Cerebellum (tissue), 4 donors: ENCODE measurements at places on chromosomes 7 and 10. TPM values are rescaled to one million over a fixed set of nuclear protein-coding genes. Genes with fewer than 3 reads are reported as not detected.

DNA sequence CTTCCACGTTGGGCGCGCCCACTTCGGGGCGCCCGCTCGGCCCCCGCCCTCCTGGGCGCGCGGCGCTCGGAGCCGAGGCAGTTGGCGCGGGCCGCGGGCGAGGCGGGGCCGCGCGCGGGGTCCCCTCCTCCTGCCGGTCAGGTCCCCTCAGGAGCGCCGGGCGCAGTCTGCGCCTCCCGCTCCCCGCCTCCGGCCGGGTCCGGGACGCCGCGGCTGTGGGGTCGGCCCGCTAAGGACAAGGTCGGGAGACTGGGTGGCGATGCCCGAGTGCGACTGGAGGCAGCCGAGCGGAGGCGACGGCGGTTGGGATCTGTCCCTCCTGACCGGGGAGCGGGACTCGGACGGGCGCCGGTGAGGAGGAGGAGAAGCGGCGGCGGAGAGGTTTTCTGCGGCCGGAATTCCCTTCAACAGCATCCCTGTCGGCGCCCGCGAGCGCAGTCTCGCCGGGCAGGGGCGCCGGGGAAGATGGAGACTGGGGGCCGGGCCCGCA is at the start of gene ATRNL1:
Gene ATRNL1, plus strand, starts transcription at position 80 of the 490 bp plus-strand sequence. Its CDS starts 386 bp downstream, at position 466.
- DNase-seq: peak; percentile 8

DNA sequence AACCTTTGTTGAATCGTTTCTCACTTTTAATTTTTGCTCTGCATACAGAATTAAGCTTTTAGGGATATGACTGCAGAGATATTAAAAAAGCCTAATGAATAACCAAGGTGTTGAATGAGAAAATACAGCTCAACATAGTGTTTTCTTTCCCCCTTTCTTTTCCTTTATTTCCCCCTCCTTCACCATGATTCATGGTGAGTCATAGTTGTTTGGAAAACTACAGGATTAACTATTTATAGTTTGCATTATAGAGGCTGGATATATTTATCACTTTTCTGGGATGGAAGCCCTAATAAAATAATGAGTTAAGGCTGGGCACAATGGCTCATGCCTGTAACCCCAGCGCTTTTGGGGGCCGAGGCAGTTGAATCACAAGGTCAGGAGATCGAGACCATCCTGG is 115.0 kb downstream of the DNAJB9 start:
- DNase-seq: no peak

The CARD11 gene
- total RNA-seq: 0.27 TPM

The DPYSL4 gene
- 44.5 TPM for total RNA-seq

GRCh38 chr7:114048386-114049235 is 129.8 kb upstream of the PPP1R3A start:
- DNase-seq: no peak

GRCh38 chr7:27107391-27108381 is 5.2 kb upstream of the HOXA2 start:
- no peak for DNase-seq

- DNase-seq: no peak
Observed at GRCh38 chr7:141011443-141011842, 3.3 kb downstream of the MRPS33 start.

- DNase-seq: no peak
Observed at GRCh38 chr7:92368741-92369140, 78.5 kb upstream of the GATAD1 start.

GRCh38 chr7:78435355-78435754 is 636.8 kb downstream of the PHTF2 start:
- DNase-seq: no peak

GRCh38 chr10:14377591-14378175 is 47.0 kb upstream of the FRMD4A start:
- DNase-seq: no peak

- peak; percentile 15 for DNase-seq
Observed at GRCh38 chr7:123580406-123581161, 21.0 kb upstream of the ASB15 start.

The FGL2 gene
- total RNA-seq: 19.1 TPM

- DNase-seq: no peak
Observed at GRCh38 chr10:1674501-1674900, 62.8 kb downstream of the ADARB2 start.

The SYNPO2L gene
- total RNA-seq: not detected

The DGKI gene
- 79.2 TPM for total RNA-seq

DNA sequence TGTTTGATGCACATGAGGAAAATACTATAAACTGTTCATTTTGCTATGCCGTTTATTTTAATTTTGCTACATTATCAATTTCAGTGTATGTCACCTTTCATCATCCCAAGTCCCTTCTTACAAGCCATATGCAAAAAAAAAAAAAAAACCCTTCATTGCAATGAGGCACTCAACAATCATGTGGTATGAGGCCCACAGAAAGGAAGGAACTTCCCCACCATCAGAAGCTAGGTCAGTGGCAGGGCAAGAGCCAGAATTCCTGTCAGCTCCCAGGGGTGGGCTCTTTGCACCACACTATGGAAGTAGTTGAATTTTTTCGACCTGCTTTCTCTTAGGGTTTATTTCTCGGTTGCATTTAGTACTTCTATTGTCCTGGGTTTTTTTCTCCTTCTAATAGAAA is 75.4 kb downstream of the NOC3L start:
- no peak for DNase-seq

The GNA12 gene
- total RNA-seq: 24.1 TPM

GRCh38 chr7:51727441-51727840 is 410.8 kb upstream of the COBL start:
- no peak for DNase-seq

The CCDC3 gene
- 10.8 TPM for total RNA-seq

DNA sequence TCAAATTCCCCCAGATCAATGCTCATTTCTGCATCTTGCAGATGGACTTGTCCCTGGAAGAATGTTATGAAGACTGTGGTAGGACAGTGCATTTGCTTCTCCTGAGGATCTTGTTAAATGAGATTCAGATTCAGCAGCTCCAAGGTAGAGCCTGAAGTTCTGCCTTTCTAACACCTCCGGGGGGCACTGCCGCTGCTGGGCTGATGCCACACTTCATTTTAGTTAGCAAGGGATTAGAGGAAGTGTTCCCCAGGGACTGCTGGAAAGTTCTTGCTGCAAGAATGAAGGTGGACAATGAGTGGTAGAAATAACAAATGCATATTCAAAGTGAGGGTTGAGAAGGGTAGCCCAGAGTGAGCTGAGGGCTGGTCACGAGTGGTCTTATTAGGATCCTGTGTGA is 434.3 kb upstream of the AKR1E2 start:
- DNase-seq: no peak

The HOXA2 gene
- not detected for total RNA-seq

The HOXA1 gene
- total RNA-seq: not detected

GRCh38 chr10:12455766-12456165 is 106.4 kb downstream of the CAMK1D start:
- DNase-seq: no peak

DNA sequence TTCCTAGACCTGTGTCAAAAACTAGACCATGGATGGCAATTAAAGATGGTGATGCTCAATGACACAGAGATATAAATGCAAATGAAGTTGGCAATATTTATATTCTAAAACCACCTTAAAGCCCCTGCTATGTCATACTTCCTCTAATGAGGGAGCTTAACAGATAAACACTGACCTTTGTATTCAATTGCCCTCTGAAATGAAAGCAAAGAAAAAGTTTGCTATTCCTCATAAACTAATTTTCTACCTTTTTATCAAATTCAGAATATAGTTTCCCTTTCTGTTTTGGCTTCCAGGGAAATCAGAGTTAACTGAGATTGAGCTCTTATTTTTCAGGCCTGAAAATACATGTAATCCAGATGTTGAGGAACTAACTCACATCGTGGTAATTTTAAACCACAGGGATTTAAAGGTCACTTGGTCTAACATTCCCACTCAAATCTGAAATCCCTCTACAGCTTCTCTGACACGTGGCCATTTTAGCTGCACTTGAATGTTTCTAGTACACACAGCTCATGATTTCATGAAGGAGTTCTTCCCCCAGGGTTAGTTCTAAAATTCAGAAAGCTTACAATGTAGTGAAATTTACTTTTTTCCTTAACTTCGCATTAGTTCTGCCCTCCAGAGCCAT is 37.9 kb upstream of the ABCB5 start:
- DNase-seq: no peak

- DNase-seq: no peak
Observed at GRCh38 chr7:67857698-67858097, 861.1 kb downstream of the TYW1 start.

GRCh38 chr7:94295850-94296249 is 98.8 kb upstream of the COL1A2 start:
- no peak for DNase-seq

The SPDYE9 gene
- total RNA-seq: not detected

The KCP gene
- total RNA-seq: 3.4 TPM

DNA sequence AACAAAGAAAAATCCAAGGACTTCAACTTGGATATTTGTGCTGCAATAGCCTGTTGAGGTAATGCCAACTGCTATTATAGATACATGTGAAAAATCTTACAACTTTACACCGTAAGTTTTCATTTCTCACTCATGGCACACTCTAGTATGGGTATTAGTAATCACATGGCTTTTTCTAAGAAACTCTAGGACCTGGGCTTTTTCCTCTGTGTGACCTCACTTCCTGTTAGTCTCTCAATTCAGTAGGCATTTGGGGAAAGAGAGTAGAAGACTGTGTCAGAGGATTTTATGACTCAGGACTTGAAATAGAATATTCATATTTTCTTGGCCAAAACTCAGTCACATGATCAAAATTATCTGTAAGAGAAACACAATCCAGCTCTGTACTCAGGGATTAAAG is 1049.9 kb downstream of the REEP3 start:
- DNase-seq: no peak

The CPN1 gene
- not detected for total RNA-seq

DNA sequence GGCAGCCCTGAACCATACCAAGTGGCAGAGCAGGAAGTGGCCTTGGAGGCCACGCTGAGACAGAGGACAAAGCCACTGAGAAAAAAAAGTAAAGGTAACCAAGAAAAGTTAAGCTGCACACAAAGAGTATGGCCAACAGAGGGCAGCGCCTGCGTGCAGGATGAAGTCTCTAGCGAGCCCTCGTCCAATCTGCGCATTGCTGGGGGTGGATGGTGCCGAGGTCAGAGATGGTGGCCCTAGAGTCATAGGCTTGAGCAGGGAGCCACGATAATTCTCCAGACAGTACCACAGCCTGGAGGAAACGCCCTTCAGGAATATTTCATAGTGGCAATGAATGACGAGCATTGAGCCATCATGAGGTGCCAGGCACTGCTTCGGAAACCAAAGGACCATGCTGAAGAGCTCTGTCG is 9.7 kb downstream of the ATP6V0E2 start:
- peak; percentile 74 for DNase-seq

GRCh38 chr7:84204655-84205054 is 10.1 kb upstream of the SEMA3A start:
- DNase-seq: no peak

GRCh38 chr7:44384586-44385433 is 59.4 kb upstream of the CAMK2B start:
- peak; percentile 50 for DNase-seq

DNA sequence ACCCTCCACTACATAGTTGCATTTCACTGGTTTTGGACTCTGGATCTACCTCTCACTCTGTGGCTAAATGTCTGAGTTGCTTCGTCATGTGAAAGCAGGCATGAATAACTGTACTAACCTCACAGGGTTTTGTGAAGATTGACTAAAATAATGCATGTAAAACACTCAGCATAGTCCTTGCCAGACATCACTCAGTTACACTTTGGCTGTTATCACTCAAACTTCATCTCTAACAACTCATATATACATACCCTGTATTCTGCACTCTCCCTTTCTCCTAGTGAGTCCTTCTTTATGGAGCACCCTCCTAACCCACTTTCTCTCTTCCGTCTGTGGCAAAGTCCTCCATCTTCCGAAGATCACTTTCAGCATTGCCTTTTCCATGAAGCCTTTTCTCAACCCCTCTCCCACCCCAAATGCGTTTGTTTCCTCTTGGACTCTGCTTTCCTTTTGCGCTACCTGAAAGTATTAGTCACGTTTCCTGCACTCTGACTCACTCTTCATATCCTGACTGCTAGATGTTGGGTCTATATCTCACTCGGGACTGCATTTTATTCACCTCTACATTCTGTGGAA is 72.6 kb downstream of the OSBPL3 start:
- no peak for DNase-seq

DNA sequence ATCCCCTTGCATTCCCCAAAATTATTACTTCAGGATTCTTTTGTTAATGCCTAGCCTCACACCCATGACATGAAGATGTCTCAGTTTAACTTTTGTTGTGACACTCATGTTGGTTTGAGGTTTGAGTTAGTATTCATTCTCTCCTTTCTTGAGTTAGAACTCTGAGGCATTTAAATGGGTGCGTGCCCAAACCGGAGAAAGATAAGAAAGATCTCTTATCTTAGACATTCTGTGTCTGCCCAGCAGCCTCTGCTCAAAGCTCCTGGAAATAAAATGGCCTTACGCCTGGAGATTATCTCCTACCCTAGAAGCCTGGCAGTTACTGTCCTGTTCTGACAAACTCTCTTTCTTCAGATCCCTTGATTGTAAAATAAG is 26.3 kb downstream of the WBP1L start:
- no peak for DNase-seq

GRCh38 chr10:2278363-2278762 is 541.0 kb upstream of the ADARB2 start:
- no peak for DNase-seq

The TMEM270 gene
- not detected for total RNA-seq

- peak; percentile 39 for DNase-seq
Observed at GRCh38 chr7:5429253-5429856, 5.7 kb upstream of the TNRC18 start.

The MRLN gene
- 12.2 TPM for total RNA-seq

The GBX1 gene
- not detected for total RNA-seq

The MEOX2 gene
- 0.09 TPM for total RNA-seq

DNA sequence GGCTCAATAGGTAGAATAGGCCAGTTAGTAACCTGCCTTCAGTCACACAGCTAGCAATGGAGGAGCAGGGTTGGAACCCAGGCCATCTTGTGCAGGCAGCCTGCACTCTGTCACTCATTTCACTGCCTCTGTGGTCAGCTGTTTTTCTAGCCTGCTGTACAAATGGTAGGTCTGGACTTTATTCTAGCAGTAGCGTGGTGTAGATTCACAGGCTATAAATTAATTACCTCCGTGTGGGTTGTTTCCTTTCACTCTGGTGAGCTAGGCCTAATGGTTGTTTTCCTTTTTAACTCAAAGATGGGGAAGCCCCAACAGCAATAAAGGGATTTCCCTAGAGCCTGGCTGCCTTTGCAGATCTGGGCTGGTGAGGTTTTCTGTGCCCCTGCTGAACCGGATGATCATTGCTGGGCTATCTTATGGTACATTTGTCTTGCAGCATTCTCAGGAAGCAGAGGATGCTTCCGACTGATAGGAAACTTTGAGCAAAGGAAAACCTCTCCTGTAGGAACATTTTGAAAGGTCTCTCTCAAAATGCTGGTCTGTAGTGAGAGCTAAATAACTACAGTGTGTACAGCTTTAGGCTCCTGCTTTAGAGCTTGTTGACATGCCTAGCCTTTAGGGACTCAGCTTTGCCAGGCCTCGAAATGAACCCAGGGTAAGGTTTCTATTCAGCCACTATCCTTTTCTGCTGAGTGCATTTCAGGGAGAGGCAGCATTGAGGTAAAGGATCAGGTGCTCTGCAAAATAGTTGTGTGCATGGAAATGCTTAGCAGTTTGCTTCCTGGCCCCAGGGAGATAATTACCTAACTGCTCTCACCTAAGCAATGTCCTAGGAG is 157.4 kb downstream of the ST7 start:
- peak; percentile 31 for DNase-seq
